CD4-positive, alpha-beta T cell (primary cell): ENCODE measurements at places on chromosomes 3 and 15. TPM values are rescaled to one million over a fixed set of nuclear protein-coding genes. Genes with fewer than 3 reads are reported as not detected.

The EOMES gene
- 0.69 TPM for total RNA-seq

The CKMT1A gene
- total RNA-seq = not detected

The ADGRG7 gene
- not detected for total RNA-seq

The EXD1 gene
- total RNA-seq = not detected

The IL17RB gene
- total RNA-seq = 0.36 TPM

The KIF7 gene
- total RNA-seq = 0.08 TPM

The ZMYND10 gene
- total RNA-seq = 1.7 TPM

The CACNA2D3 gene
- total RNA-seq = not detected

- H3K36me3 ChIP-seq = no peaks in the 10 kb centered on the region
- no peak for DNase-seq
- peaks cover 9% of the 10 kb centered on the region for H3K27me3 ChIP-seq
- H3K4me1 ChIP-seq = no peaks in the 10 kb centered on the region
Measured at GRCh38 chr3:112605285-112605684, 35.7 kb downstream of the CCDC80 start.

DNA sequence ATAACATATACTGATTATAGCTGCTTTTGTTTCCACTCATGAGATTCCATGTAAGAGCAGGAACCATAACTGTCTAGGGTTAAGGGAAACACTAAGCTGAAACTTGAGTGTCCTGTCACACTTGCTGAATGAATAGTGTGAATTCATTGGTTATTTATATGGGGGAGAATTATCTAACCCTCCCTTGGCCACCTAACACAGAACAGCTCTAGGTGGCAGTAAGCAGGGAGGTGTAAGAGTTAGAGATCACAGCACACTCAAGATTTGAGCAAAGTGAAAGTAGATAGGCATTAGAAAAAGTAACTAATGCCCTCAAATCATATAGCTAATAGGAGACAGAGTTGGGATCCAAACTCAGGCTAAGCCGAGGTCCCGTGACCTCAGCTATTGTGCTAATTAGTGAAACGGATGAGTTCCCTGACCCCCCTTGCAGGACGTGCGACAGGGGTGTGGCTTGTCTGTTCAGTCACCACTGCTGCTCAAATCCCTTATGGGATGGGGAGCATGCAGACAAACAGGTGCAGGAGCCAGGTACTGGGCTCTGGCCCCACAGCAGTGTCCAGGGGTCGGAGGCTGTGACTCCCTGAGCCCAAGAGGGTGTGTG lies 27.7 kb upstream of the ANO10 start:
- no peak overlapping the region for H3K27ac ChIP-seq
- no peaks in the 10 kb centered on the region for H3K27me3 ChIP-seq
- H3K4me3 ChIP-seq = no peak overlapping the region
- H3K36me3 ChIP-seq = no peaks in the 10 kb centered on the region
- no peak for DNase-seq
- H3K4me1 ChIP-seq = no peaks in the 10 kb centered on the region

DNA sequence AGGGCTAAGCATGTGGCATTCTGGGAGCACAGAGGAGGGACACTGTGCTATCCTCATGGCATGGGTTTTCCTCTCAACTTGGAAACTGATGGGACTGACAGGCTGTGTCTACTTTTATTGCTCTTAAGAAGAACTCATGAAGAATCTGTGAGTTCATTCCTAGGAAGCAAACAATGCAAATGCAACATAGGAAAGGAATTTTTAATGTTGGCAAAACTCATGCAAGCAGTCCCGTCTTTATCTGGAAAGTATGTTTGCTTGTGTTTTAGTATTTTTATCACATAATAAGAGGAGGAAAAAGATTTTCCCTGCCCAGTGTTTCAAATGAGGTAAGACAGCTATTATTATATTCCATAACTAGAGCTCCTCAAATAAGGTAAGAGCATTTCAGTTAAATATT lies 89.7 kb downstream of the TRIM42 start:
- H3K4me3 ChIP-seq = no peak overlapping the region
- no peak overlapping the region for H3K27ac ChIP-seq
- H3K4me1 ChIP-seq = no peaks in the 10 kb centered on the region

GRCh38 chr3:30448450-30449289 lies 157.7 kb upstream of the TGFBR2 start:
- no peaks in the 10 kb centered on the region for H3K27me3 ChIP-seq
- H3K36me3 ChIP-seq = no peaks in the 10 kb centered on the region
- H3K4me3 ChIP-seq = no peak overlapping the region
- H3K27ac ChIP-seq = no peak overlapping the region
- DNase-seq = no peak

DNA sequence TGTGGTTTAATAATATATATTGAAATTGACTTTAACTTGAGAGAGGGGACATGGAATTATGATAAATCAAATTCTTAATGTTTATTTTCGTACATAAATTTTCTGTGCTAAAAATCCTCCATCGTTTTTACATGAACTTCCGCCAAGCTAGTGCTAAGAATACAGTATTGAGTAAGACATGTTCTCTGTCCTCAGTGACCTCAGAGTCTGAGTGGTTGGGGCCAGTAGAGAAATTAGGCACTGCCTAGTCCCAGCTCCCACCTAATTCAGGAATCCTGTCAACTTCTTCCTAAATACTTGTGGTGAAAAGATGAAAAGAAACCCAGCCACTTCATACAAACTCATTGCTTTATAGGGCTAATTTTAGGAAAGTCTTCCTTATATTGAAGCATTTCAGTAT lies 110.3 kb downstream of the PPP2R3A start:
- no peak for DNase-seq
- H3K36me3 ChIP-seq = no peaks in the 10 kb centered on the region
- H3K27me3 ChIP-seq = no peaks in the 10 kb centered on the region
- H3K27ac ChIP-seq = no peak overlapping the region

GRCh38 chr15:29067949-29068348 lies 182.2 kb downstream of the APBA2 start:
- H3K27me3 ChIP-seq = no peaks in the 10 kb centered on the region
- no peak for DNase-seq
- H3K36me3 ChIP-seq = peaks cover 3% of the 10 kb centered on the region

DNA sequence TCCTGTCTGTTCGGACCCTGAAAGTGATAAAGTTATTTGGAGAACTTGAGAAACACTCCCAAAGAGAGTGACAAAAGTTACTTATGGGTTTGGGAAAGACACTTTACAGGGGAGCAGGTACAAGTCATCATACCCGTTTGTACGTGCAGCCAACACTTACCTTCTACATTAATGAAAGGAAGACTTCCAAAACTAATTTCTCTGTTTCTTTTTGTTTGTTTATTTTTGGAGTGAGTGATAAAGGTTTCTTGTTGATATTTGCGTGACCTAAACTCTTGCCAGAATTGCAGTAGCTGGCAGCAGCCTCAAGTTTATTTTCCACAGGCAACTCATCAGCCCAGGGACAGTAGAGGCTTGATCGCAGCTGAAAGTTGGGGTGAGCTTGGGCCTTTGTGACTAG lies 8.4 kb downstream of the ABHD2 start:
- no peaks in the 10 kb centered on the region for H3K27me3 ChIP-seq
- H3K36me3 ChIP-seq = peaks cover 13% of the 10 kb centered on the region
- DNase-seq = no peak
- no peak overlapping the region for H3K27ac ChIP-seq
- no peak overlapping the region for H3K4me3 ChIP-seq
- H3K4me1 ChIP-seq = peaks cover 18% of the 10 kb centered on the region

DNA sequence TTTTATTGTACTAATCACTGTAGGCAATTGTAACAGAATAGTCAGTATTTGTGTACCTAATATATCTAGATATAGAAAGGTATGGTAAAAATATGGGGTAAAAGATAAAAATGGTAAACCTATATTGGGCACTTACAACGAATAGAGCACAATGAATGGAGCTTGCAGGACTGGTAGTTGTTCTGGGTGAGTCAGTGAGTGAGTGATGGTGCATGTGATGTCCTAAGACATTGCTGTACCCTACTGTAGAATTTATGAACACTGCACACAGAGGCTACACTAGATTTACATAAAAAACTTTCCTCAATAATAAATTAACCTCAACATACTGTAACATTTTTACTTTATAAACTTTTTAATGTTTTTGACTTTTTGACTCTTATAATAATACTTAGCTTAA lies 274.3 kb upstream of the PPP2R3A start:
- H3K27me3 ChIP-seq = no peaks in the 10 kb centered on the region
- no peak overlapping the region for H3K27ac ChIP-seq
- DNase-seq = no peak
- no peaks in the 10 kb centered on the region for H3K4me1 ChIP-seq
- no peaks in the 10 kb centered on the region for H3K36me3 ChIP-seq

DNA sequence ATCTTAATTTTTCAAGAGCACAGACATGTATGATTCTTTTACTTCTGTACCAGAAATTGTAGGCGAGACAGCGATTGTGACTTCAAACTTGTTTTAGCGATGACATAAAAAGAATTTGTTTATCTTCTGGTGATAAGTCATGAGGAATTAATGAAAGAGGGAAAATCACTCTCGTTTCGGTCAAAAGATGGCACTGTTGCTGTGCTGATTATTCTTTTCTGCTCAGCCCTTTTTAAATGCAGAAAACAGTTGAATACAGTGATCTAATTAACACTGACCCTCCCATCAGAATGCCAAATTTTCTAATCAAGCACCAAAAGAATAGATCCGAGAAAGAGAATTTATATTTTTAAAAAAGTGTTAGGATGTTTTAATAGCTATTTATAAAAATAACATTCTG lies 52.6 kb downstream of the NSUN3 start:
- H3K27me3 ChIP-seq = no peaks in the 10 kb centered on the region
- no peak for DNase-seq
- H3K4me1 ChIP-seq = no peaks in the 10 kb centered on the region
- no peak overlapping the region for H3K27ac ChIP-seq
- H3K36me3 ChIP-seq = peaks cover 18% of the 10 kb centered on the region
- H3K4me3 ChIP-seq = no peak overlapping the region

DNA sequence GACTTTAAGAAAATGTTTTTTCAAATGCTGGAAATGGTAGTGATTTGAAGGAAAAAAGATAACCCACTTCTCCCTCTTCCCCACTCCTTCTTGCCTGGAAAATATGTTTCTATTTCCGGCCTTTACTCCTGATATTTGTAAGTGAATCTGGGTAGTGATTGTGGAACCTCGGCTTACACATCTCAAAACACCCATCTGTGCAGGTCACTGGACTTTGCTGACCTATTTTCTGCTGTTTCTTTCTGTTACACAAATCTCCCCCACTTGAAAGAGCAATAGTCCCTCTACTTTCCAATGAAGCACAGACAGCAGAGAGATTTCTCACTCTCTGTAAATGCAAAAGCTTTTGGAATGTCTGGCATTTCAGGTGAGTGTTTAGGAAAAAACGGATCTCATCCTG lies 76.9 kb upstream of the ICE2 start:
- H3K27me3 ChIP-seq = no peaks in the 10 kb centered on the region
- DNase-seq = no peak
- peaks cover 23% of the 10 kb centered on the region for H3K36me3 ChIP-seq

- no peak for DNase-seq
- H3K4me3 ChIP-seq = no peak overlapping the region
- H3K36me3 ChIP-seq = no peaks in the 10 kb centered on the region
- no peak overlapping the region for H3K27ac ChIP-seq
- peaks cover 6% of the 10 kb centered on the region for H3K4me1 ChIP-seq
Measured at GRCh38 chr15:90512276-90512675, 17.4 kb upstream of the CRTC3 start.

DNA sequence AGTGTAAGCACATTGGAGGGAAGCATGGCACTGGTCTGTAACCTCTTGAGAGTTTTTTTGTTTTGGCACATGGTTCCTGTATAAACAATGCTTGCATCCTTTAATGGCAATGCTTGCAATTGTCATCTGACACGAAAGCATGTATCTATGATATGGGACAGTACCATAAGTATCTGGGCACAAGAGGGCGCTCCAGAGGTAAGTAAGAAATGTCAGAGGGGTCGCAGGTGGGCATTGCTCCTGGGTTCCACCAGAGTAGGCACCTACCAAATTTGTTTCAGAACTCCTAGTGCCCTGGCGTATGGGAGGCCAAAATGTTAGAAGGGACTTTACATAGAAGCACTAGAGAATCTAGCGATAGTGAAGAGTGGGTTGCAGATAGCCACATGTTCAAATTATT lies 58.7 kb upstream of the BCHE start:
- H3K4me3 ChIP-seq = no peak overlapping the region
- no peaks in the 10 kb centered on the region for H3K36me3 ChIP-seq
- H3K4me1 ChIP-seq = no peaks in the 10 kb centered on the region
- no peaks in the 10 kb centered on the region for H3K27me3 ChIP-seq
- no peak for DNase-seq

DNA sequence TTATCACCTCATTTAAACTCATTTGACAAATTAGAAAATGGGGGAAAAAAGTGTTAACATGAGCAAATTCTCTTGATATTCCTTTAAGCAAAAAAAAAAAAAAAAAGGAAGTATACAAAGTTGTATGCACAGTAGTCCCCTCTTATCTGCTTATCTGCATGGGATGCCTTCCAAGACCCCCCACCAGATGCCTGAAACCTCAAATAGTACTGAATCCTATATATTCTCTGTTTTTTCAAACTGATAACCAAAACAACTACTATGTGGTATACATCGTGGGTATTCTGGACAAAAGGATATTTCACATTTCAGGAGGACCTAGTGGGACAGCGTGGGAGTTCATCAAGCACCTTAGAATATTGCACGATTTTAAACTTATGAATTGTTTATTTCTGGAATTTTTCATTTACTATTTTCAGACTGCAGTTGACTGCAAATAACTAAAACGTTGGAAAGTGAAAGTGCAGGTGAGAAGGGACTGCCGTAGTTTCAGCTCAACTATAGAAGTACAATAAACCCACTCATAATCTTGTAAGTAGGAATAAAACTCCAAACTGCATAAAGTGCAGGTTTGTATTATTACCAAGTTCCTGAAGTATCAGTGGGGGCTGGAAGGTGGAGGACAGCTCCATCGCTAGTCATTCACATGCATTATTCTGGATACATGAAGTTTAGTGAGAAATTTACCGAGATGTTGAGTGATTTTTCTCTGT lies 43.6 kb upstream of the PLCL2 start:
- H3K36me3 ChIP-seq = no peaks in the 10 kb centered on the region
- H3K4me1 ChIP-seq = peaks cover 59% of the 10 kb centered on the region
- no peaks in the 10 kb centered on the region for H3K27me3 ChIP-seq
- peak overlapping the region; percentile 50 for H3K4me3 ChIP-seq
- DNase-seq = no peak

DNA sequence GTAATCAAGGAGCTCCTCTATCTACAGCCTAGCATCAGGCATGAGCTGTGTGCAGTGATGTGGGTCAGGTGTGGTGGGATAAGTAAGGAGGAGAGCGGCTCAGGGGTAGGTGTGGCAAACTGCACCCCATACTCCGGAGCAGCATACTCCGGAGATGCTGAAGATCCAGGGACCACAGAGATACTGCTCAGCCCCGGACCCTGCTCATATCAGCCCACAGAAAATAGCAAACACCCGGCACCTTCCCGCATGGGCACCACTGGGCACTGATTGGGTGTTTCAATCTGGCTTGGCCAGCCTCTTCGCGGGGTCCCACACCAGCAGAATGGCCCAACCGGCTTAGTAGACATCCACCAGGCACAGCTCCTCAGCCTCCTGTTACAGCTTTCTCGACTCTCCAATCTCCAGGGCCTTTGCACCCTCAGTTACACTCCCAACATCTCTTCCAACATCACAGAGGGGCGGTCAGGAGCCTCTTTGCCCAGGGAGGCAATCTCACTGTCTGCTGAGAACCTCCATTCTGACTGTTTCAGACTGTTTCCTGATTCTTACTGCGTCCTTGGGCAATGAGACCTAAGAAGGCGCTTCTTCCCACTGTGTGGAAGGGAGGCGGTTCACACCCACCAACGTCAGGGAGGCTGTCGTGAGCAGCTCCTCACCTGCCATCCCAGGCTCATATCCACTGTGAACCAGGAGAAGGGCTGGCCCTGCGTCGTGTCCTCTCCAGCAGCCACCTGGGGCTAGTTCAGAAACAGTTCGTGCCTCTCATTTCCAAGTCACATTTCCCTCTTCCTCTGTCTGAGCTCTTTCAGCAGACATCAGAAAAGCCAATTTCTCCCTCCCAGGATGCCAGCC lies 59.8 kb downstream of the CAPN7 start:
- H3K36me3 ChIP-seq = peaks cover 48% of the 10 kb centered on the region
- peak overlapping the region; percentile 14 for H3K27ac ChIP-seq
- peaks cover 61% of the 10 kb centered on the region for H3K4me1 ChIP-seq
- H3K4me3 ChIP-seq = no peak overlapping the region
